ENCODE measurements at places on chromosomes 5 and 9.
A peak's percentile ranks its signal among the peaks of the same experiment; 100 is the strongest.

- DNase-seq: no peak
Measured at GRCh38 chr5:127666043-127666716, 17.3 kb downstream of the CTXN3 start.

GRCh38 chr5:59430066-59430685 lies 463.4 kb downstream of the PDE4D start:
- DNase-seq: no peak

DNA sequence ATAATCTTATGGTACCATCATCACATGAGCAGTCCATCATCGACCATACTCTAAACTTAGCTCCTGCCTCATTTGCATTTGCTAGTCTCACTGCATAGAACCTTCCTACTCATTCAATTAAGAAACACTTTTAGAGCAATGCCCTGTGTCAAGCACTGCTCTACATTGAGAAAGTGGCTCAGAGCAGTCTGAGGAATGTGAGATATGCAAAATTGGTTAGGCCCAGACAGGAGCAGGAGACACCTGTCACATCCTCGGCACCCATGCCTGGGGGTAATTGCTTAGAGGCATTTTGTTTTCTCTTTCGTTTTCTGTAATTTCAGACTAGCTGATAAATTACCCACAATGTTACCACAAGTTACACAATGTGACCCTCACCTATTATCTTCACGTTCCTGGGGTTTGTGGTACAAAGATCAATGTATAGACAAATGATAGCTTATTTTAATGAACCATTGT lies 4.9 kb upstream of the RARS1 start:
- no peak for DNase-seq

DNA sequence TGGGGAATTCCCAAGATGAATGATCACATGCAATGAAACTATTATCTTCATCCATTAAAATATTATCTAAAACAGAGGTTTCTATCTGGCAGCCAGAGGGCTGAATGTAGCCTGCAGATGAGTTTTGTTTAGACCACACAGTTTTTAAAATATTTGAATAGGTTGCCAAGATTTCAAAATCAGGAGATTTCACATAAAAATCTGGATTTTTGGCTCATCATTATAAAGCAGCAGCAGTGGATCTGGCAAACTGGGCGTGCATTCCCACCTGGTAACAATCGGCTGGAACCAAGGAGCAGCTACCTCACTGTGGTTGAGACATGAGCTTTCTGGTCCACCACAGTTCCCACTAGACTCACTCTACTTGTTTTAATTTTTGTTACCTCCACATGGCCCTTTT lies 155.1 kb downstream of the BNC2 start:
- DNase-seq: no peak

GRCh38 chr9:121987314-121987713 lies 105.8 kb downstream of the TTLL11 start:
- DNase-seq: no peak

- DNase-seq: no peak
Measured at GRCh38 chr5:61389609-61390008, 57.6 kb downstream of the ZSWIM6 start.

DNA sequence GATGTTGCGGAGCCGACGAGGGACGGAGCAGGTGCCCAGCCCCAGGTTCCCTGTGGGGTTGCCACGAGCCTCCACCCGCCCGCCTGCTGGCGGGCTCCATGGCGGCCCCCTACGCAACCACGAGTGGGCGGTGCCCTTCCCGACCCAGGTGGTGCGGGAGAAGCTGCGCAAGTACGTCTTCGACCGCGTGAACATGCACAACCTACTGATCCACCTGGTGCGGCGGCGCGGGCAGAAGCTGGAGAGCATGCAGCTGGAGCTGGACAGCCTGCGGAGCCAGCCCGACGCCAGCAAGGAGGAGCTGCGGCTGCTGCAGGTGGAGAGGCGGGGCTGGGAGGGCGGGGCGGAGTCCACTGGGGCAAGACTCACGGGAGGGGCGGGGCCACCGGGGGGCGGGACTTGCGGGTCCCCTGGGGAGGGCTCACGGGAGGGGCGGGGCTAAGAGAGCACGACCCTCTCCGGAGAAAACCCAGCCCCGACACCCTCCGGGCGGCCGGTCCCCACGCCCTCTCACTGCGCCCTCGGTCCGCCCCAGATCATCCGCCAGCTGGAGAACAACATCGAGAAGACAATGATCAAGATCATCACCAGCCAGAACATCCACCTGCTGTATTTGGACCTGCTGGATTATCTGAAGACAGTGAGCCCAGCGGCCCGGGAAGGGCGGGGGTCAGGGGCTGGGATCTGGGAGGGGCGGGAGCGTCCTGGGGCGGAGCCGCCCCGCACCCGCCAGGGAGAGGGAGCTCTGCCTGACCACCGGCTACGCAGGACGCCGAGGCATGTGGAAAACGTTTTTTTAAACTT lies 3.9 kb downstream of the CCDC183 start:
- peak; percentile 87 for DNase-seq

DNA sequence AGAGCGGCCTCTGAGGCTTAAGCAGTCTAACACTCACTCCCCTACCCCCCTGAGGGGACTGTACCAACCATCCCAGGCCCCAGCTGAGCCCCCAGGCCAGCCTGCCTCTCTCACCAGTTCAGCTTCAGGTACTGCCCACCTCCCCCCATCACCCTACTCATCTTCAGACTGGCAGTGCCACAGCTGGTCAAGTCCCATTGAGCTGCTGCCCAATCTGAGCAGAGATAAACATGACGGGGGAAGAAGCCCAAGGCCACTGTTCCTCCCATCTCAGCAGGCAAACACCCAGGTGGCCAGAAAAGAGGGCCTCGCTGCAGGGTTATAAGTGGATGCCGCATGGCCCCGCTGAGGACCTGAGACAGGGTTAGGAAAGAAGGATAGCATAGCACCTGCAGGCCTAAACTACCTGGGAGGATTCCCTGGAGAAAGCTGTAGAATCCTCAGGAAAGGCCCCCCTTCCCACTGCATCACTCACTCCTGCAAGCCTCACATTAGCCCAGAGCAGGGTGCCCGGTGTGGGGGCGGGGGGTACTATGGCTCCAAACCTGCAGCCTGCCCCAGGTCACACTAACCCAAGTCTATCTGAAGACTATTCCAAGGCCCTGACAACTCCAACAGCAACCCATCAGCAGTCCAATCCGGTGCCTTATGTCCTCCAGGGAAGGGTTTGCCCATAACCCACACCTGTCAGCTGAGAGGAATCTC lies 3.6 kb downstream of the B4GALT1 start:
- DNase-seq: no peak

DNA sequence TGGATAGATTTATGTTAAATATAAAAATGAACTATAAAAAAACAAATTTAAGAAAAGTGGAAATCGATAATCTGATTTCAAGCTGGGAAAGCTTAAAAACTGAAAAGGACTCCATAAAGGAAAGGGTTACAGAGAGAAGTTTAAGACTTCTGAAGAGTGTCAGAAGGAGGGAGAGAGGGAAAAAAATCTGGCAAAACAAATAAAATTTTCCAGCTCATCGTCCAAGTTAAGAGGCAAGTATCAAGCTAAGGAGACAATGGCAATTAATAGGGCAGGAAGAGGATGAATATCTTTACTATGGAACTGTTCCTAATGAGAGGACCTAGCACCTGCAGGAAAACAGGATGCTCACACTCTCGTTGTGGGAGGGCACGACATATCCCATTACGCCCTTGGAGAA lies 20.5 kb upstream of the HEXB start:
- no peak for DNase-seq

DNA sequence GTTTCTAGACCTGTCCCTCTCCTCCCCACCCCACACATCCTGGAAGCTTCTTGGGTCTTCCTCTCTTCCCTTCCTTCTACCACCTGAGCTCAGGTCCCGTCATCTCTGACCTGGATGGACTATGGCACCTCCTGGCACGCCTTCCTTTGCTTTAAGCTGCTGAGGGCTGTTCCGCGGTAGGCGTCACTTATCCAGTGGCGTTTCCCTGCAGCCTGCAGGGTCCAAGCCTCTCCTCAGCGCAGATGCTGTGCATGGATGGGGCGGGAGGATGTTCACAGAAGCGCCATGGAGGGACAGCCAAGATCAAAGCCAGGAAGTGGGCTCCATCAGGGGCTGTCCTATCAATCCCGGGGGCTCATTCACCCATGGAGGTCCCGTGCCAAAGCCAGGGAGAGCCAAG lies 23.8 kb upstream of the CNOT6 start:
- no peak for DNase-seq

DNA sequence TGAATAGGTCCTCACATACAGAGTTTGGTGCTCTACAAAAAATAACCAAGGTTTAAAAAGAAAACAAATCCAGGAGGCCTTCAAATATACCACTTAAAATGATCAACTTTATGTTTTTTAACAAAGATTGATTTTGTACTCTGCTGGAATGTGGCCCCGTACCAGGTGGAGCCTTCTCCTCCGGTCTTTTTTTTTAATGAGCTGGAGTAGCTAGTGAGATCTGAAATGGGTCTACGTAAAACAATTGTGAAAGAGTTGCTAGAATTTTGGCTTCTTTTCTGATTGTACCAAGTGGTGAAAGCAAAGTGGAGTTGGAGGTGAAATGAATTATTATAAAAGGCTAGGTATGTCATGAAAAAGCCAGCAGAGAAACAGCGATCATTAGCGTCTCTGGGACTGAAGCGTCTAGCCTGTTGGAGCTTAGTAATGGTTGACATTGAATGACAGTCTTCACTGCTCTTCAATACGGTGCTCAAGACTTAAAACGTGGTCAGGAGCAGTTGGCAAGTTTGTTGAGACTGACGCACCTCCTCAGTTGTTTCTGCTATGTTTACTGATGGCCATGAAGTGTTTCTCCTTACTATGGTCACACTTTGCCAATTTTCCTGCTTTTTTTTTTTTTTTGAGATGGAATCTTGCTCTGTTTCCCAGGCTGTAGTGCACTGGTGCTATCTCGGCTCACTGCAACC lies 84.4 kb downstream of the DAPK1 start:
- DNase-seq: no peak

DNA sequence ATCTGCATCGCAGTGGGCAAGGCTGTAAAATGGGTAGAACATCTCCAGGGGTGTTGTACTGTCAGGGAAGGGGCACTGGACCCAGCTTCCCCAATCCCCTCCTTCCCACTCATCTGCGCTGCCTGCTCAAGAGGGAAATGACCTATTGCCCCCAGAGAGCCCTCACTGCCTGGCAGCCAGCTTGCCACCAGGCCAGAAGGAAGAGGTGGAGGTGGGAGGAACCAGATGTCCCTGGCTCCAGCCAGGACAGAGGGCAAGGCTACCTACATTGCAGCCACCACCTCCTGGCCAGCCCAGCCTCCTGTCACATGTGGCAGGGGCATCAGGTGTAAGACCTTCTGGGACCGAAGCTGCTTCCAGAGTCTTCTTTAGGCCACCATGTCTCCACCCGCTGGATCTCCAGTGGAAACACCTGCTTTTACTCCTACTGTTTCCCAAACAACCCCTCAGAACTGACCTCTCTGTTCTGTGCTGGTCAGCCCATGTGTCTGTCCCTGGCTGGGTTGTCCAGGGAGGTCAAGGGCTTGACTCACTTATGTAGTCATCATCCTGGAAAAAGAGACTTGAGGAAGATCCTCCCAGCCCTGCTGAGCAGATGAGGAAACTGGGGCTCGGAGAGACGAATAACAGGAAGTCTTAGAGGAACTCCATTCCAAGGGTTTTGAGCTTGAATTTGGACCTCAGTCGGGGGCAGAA lies 42.3 kb downstream of the JADE2 start:
- no peak for DNase-seq

Data from CD4-positive, alpha-beta T cell (primary cell).